ENCODE measurements at places on chromosomes 2 and 18.

- no peak for DNase-seq
Measured at GRCh38 chr2:74768401-74768914, 65.5 kb upstream of the HK2 start.

GRCh38 chr2:223554923-223555322, 47.2 kb downstream of the SCG2 start:
- DNase-seq = no peak

DNA sequence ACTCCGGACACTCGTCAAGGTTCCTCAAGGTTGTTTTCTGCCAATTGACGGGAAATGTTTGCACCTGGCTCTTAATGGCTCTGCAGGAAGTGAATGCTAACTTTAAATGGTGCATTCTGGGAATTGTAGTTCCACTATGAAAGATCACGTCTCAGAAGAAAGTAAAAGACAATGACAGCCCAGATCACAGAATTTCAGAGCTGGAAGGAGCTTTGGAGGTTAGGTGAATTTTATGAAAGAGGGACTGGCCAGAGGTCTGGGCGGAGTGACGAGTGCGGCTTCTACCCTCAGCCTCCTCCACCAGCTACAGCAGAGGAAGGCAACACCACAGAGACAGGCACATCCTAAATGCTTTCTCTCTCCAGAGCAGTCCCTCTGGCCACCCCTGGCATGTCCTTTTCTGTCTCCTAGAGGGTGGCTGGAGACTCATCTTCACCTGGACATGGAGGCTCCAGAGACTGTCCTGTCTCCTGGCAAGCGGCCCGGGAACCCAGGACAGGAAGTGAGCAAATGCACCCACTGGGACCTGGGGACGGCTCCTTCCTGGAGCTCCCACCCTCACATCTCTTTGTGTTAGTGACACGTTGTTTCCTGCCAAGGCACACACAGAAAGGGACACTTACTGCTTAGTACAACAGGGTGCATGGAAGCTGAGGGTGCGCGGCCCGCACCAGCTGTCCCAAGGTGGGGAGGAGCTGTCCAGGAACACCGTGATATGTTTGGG, 19.4 kb downstream of the THAP4 start:
- no peak for DNase-seq

DNA sequence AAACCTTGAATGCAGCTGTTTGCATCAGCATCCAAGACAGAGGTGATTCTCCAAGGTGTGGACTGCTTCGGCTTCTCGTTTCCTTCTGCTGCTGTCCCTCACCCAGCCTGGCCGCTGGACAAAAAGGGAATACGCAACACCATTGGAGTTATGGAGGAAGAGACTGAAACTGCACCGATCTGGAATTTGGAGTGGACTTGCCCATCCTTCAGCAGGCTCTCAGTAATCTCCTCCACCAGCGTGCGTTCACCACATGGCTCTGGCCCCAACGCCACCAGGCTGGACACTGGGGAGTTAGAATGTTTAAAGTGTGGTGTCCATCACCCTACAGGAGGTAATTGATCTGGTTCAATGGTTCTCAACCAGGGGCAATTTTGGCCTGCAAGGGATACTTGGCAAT, 41.4 kb upstream of the ID2 start:
- no peak for DNase-seq

DNA sequence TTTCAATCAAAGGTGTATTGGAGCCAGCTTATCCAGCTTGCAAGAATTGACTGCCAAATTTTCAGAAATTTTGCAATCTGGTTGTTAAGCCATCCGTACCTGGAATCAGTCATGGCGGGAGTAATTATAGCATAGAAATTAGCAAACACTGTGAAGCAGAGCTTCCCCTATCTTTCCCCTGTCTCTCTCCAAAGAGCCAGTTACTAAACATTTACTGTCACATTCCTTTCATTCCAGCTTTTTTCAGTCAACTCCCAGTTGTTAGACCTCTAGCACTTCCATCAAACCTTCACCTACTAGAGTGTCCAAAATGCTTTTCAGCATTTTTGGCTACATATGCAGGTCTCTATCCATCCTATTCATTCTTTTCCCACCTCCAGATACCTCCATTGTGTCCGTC, 137.4 kb downstream of the MC4R start:
- DNase-seq = no peak

DNA sequence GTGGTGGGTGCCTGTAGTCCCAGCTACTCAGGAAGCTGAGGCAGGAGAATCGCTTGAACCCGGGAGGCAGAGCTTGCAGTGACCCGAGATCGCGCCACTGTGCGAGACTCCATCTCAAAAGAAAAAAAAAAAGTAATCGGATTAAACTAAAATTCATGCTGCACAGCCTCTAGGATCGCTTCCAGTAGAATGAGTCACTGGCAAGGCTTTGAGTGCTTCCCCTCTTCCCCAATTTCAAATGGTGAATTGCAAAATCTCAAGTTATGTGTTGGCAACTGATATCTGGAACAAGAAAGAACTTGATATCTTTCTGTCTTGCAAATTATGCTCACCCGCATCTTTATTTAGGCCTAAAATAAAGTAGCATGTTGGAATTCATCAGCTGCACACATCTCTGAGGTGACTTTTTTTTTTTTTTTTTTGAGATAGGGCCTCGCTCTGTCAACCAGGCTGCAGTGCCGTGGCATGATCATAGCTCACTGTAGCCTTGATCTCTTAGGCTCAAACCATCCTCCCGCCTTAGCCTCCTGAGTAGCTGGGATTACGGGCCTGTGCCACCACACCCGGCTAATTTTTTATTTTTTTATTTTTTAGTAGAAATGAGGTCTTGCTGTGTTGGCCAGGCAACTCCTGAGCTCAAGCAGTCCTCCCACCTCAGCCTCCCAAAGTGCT, 12.7 kb downstream of the TTC39C start:
- DNase-seq = no peak

- DNase-seq = no peak
Measured at GRCh38 chr2:181197140-181197760, 216.8 kb downstream of the UBE2E3 start.

GRCh38 chr2:5846881-5847280, 154.7 kb downstream of the SOX11 start:
- no peak for DNase-seq

DNA sequence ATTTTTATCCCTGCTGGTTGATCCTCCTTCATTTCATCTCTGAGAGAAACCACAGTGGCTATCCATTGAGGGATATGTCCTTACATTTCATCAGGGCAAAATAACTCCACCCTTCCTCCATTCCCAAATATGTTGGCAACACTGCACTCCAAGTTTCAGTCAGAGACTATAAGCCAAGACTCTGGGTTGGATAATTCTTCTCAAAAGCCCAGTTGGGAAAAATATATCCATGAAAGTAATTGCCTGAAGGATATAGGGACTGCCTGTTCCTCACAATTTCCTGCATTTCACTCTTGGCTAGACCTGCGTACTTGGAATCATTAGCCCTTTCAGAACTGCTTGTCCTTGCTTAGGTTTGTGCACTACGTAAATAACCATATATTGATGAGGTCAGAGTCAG, 27.9 kb upstream of the EPB41L3 start:
- DNase-seq = no peak

DNA sequence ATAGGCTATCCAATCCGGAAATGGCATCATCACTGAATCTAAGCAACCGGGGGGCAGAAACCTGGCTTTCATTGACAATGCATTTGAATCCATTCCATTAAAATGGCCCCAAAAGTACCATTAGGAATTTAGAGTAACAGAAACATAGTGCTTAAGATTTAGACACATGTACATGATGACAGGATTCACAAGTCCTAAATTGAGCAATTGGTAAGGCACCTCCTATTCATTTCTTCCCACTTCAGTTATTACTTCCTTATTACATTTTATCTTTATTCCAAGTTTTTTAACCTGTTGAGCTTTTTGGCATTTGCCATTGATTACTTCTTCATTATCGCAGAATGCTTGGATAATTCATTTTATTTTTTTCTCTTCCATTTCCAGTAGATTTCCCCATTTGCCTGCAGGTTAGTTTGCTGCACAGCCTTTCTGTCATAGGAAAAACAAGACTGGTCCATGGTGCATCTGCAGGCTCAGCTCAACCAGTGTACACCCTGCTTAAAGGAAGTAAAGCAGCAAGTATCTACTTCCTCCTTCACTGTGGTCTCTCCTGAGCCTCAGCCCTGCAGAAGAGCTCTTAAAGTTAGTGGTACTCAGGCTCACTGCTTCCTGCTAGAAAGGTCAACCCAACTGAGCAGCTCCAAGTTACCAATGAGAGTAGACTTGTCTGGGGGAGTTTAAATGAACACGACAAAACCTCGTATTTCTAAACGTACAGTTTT, 89.2 kb downstream of the DOCK10 start:
- no peak for DNase-seq

DNA sequence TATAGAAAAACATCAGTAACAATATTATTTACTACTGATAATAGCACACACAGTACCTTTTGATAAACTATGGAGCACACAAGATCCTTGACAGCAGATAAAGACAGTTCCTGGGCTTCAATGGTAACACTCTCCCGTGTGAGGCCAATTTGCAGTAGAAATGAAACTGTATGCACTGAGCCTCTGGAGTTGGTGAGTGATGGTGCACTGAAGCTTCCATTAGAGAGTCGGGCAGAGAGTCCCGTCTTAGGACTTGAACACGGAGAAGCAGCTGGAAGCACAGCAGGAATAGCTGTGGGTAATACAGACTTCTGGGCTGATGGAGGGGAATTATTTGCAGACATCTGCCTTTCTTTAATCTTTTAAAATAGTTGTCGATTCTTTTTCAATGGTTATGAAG, 8.5 kb downstream of the PRKD3 start:
- no peak for DNase-seq

DNA sequence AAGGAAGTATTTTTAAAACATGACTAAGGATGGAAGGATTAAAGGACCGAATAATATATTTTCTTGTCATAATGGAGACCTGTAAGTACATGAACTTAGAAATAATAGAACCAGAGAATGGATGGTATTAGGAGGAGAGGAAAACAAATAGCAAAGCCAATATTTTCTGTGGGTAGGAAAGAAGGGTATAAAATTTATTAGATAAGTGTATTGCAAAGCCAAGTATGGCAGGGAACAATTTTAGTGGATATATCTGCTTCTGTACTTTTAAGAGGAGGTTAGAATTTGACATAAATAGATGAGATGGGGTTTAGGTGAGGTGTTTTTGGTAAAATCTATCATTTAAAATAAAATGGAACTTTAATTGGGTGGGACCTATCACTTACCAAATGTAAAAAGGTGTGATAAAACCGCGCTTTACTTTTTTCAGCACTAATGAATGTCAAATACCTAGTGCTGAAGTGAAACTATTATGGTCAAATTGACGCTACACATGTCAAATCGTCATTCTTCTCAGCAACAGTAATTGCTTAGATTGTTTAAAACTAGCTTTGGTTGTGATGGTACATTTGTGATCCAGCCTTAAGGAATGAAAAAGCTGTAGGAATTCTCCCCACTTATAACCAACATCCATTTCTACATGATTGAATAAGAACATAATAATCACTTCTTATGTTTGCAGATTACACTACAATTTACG, 78.1 kb upstream of the ZEB2 start:
- DNase-seq = no peak

GRCh38 chr18:65790604-65791003, 39.8 kb downstream of the CDH7 start:
- no peak for DNase-seq

DNA sequence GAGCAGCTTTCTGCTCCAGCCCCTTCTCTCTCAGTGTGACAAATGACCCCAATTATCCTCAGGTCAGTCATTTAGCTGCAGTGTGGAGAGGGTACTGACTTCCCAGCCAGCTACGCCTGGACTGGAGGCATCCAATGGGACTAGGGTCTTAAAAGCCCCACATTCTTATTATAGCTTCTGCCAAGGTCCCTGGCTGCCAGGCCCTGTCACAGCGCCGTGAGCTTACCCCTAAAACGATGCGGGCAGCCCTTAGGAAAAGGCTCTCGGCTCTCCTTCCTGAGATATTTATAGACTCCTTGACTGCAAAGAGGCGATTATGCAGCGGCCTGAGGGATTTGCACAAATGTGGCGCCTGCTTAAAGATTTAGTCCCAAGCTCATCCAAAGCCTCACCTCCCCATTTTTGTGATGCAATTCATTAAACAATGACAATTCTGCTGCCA, 69.2 kb upstream of the EDAR start:
- no peak for DNase-seq

DNA sequence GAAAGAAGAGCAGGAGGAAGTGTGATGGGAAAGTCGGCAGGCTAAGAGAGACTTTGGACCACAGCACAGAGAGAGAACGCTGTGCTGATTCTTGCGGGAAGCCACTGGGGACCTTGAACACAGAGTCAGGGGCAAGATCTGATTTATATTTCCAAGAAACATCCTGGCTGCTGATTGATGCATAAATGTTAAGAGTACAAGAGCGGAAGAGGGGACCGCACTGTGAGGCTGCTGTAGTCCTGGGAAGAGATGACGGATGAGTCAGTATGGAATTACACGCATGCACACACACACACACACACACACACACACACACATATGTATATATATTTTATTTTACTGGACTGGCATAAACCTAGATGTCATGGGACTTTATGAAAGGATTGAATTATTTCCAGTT, 865.6 kb upstream of the ID2 start:
- DNase-seq = no peak

DNA sequence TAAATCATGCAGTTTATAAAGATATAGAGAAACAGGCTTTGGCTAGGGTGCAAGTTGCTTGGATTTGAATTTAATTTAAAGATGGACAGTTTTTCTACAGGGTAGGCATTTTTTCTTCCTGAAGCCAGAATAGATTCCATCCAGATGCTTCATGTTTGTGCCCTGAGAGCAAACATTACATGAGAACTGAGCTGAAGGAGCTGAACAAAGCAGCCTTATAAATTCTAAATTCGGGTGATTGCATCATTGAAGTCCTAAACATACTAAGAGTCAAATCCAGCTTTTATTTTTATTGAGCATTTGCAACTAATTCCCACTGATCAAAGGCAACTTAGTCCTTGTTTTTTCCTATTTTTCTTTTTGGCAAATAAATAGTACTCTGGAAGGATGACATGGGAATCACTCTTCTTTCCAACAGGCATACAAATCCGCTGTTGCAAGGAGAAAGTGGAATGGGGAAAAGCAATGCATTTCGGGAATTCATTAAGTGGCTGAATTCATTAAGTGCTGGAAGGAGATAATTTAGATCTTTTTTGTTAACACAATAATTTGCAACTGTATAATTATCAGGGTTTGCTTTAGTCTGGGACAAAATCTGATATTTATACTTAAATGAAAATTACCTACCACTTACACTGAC, 828.0 kb downstream of the SLC4A3 start:
- DNase-seq = no peak

GRCh38 chr2:30272761-30273573, 41.6 kb downstream of the LBH start:
- DNase-seq = no peak
